ENCODE measurements at places on chromosomes 1 and 21.

DNA sequence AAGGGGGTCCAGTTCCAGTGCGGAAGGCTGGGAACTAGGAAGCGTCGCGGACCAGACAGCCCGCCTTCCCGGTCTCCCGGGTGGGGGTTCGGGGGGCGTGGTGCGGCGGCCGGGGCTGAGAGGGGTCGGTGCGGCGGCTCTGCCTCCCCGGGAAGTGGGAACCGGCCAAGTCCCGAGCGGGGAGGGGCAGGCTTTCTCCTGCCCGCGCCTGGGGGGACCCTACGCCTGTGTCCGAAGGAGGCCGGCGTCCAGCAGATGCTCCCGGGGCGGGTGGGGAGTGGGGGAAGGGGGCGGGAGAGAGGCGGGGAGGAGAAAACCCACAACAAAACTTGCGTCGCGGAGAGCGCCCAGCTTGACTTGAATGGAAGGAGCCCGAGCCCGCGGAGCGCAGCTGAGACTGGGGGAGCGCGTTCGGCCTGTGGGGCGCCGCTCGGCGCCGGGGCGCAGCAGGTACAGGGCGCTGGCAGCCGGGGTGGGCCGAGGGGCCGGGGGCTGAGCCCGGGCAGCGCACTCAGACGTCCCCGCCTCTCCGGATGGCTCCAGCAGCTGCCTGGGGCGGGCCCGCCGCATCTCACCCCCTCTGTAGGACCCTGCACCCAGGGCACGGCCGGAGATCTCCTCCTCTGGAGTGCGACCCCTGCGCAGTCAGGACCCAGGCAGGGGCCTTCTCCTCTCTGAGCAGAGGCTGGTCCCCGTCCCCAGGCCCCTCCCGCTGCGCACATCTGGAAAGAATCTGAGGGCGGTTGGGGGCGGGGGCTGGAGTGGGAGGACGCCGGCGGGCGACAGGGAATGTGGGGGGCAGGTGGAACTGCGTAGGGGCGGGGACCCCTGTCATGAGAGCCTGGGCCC is at the start of gene PODN:
Gene PODN (plus strand): TSS at position 355 of the 849 bp plus-strand sequence. CDS start 7,643 bp downstream, outside the sequence.
- peak; percentile 10 for DNase-seq

GRCh38 chr21:26374817-26375216 is 198.3 kb downstream of the CYYR1 start:
- DNase-seq = no peak

GRCh38 chr1:103525114-103525606 is 339 bp upstream of the RNPC3 start:
- DNase-seq = no peak

DNA sequence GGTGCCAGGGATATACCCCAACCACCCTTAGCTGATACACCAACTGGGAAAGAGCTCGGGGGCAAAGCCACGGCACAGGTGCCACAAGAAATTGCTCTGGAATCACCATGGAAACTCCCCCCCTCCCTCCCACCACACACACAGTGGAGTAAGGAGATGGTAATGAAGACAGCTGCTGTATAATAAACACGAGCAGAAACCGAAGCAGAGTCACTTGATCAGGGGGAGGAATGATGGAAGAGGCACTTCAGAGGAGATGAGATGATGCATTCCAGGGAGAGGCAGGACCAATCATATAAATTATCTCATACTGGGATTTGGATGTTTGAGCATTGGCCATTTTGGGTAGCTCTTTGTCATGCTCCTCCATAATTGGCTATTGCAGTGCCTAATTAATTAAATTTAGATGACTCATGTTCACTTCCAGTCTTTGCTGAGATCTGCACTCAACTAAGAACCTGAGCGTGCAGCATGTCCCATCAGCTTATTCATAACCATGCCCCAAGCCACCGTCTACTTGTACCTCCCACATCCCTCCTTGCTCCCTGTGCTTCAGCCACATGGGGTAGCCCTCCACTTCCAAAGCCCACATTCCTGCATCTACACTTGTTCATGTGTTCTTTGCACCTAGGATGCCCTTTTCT is 189.5 kb downstream of the ZSCAN20 start:
- DNase-seq = no peak

DNA sequence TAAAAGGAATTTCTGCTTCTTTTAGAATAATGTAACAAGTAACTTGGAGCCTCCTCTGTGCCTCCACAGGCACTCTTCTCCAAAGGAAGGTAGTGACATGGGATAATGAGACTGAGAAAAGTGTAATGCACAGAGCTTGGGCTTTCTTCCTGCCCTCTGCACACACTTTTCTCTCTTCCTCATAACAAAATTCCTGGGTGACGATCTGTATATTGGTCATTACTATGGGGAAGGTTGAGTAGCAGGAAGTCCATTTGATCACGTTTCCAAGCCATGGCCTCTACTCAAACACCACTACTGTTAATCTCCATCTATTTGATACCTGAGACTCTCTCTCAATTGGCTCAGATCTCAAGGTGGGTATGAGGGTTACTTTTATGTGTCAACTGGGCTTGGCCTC is 113.9 kb downstream of the GRIK1 start:
- no peak for DNase-seq

DNA sequence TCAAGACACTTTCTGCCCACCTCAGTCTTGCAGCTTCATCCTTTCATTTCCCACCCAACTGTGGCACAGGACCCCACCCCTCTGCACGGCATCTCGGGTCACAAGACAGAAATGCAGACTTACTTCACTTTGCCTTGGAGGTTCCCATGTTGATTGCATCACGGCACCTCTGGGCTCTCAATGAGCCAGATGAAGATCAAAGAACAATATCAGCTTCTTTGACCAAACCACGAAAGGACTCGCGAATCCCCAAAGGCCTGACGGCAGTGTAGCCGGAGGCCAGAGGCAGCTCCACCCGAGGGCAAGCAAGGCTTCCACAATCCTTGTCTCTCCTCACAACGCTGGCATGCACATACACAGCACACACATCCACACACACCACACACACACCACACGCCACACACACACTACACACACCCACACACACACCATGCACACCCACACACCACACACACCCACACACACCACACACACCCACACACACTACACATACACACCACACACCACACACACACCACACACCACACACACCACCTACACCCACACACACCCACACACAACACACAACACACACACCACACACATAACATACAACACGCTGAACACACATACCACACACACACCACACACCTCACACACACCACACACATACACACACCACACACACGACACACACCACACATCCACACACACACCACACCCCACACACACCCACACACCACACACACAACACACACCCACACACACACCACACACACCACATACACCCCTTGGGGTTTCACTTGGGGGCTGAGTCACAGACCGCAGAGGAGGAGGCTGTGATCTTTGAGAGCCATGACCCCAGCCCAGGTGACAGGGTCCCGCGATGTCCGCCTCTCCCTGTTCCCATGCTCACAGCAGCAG is 35.8 kb downstream of the UBASH3A start:
- DNase-seq = peak; percentile 64

- DNase-seq = no peak
Measured at GRCh38 chr1:58933599-58933926, 149.7 kb upstream of the JUN start.

- DNase-seq = no peak
Measured at GRCh38 chr1:197896301-197896700, 6.1 kb upstream of the C1orf53 start.

- no peak for DNase-seq
Measured at GRCh38 chr1:117695796-117696490, 90.1 kb downstream of the TENT5C start.

- DNase-seq = peak; percentile 85
Measured at GRCh38 chr1:202189001-202189790, 4.4 kb upstream of the LGR6 start.

DNA sequence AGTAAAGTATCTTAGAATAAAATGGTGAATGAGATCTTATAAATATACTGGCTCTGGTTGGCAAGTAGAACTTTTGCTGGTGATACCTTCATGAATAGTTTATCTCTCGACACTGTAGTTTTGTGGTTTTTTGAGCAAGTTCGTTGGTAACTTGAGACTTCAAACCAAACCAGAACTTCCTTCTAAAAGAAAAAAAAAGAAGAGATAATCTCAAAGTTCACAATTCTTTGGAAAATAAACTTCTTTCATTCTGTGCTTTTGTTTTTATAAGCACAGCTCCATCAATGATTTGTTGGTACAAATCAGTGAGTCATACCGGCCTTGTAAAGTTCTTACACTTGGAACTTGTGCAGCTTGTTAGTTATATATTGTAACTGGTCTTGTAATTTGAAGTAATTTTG is 2.3 kb downstream of the HIPK1 start:
- DNase-seq = no peak

DNA sequence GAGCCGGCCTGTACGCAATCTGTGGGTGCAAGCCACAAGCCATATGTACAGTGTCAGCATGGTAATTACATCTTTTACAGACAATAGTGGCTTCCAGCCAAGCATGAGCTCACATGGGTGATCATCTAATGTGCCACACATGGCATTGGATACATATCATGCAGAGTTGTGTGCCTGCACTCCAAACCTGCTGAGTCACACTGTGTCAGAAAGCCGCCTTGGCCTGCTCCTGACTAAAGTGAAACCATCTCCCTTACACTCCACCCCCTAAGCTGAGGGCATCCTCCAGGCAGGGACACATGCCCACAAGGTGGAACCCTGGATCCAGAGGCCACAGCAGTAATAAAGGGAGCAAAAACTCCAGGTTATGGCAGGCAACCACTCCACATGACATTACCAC is 72.5 kb downstream of the KCNT2 start:
- DNase-seq = no peak

- no peak for DNase-seq
Measured at GRCh38 chr1:56068908-56069307, 510.5 kb downstream of the PLPP3 start.

DNA sequence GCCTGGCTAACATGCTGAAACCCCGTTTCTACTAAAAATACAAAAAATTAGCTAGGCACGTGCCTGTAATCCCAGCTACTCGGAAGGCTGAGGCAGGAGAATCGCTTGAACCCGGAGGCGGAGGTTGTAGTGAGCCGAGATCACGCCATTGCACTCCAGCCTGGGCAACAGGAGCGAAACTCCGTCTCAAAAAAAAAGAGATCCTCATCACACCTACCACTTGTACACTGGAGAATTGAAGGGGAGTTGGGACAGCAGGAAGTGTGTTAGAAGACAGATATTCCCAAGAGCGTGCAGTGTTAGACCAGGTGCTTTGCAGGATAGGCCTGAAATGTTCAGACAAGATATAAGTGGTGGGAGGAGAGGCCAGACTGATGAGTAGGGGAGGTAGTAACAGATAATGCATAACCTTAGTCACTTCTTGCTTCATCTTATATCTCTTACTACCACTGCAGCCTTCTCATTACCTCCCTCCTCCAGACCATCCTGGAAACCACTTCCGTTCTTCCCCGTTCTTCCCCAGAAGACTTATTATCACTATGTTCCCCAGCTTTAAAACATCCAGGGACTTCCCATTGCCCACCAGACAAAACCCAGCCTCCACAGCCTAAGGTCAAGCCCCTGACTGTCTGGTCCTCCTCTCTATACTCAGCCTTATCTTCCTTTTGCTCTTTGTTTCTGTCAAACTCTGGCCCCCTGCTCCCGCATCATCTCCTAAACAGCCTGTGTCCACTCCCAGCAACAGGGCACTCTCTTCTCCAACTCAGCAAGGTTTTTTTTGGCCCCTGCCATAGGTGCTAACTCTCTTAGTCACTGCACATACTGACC is 21.3 kb downstream of the FAM20B start:
- DNase-seq = no peak

DNA sequence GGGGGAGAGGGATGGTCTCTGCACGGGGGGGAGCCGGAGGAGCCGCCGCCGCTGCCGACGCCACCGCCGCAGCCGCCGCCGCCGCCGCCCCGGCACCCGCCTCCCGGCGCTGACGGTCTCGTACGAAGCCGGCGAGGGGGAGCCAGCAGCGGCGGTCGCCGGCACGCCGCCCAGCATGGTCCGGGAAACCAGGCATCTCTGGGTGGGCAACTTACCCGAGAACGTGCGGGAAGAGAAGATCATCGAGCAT is 311 bp downstream of the SPEN start:
- DNase-seq = no peak

GRCh38 chr1:34597877-34598514 is 156.9 kb upstream of the GJB5 start:
- DNase-seq = peak; percentile 70

DNA sequence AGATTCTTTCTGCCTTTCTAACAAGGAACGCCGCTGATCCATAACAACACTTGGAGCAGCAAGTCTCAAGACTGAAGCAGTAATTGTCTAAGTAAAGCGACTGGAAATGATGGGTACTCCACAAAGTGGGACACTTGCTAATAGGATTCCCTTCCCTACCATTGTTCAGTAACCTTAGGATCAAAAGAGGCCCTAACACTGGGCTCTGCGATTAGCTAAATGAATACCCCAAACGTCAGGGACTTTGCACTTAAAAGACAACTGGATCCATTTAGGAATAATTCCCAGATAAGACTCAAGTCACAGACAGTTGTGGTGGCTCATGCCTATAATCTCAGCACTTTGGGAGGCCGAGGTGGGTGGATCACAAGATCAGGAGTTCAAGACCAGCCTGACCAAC is 221.9 kb upstream of the FGGY start:
- DNase-seq = no peak

GRCh38 chr1:214418391-214418790 is 133.0 kb downstream of the PTPN14 start:
- DNase-seq = no peak

DNA sequence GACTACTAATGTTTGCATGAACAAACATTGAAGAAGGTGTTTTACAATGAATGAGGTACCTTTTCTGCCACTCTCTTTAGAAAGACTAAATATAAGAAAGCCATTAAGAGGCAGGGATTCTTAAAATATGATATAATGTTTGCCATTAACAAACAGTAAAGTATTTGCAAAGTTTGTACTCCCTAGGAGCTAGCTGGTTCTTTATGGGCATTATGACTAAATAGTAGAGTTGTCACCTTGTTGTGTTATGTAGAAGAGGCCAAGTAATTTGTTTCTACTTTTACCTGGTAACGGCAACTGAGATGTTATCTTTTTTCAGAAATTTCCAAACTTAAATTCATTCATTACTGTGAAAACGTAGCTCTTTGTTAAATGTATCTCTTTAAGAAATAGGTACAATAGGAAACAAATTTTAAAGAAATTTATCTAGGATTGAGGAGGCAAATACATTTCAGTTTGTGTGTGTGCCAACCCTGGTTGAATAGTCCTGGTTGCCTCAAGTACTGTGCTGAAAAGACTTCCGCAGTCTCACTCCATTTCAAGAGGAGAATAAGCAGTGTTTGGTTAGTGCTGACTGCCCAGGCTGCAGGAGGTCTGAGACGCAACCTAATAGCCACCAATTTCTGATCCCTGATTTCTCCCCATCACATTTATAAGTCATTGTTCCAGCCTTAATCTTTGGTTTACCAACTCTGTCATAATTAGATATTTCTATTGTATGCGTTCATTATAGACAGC is 52.1 kb downstream of the WDR3 start:
- no peak for DNase-seq
